ENCODE measurements at places on chromosomes 5 and 9. TPM values are rescaled to one million over a fixed set of nuclear protein-coding genes. Genes with fewer than 3 reads are reported as not detected.

- H3K27me3 ChIP-seq: no peaks in the 10 kb centered on the region
- no peak for DNase-seq
- H3K36me3 ChIP-seq: no peaks in the 10 kb centered on the region
- H3K4me3 ChIP-seq: no peak overlapping the region
- H3K27ac ChIP-seq: peak overlapping the region; percentile 87
- H3K4me1 ChIP-seq: peaks cover 17% of the 10 kb centered on the region
Observed at GRCh38 chr5:78538240-78538850, 110.2 kb downstream of the LHFPL2 start.

Gene IQGAP2
- 31.7 TPM for total RNA-seq

DNA sequence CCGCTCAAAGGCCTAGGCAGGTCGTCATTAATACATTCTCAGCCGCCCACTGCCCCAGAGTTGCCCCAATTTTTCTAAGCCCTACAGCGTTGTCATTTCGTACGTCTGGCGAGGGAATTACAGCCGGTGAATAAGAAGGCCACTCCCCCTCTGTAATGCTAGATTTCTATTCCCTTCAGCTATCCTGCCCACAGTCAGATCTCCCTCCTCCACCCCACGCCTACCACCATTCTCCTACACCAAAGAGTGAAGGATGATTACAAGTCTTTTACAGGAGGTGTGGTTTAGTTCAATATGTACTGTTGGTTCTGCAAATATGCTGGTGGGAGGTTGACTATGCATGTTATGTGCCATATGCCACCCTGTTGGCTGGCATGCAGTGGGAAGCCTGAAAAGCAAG lies 83.7 kb upstream of the SMIM15 start:
- DNase-seq: no peak
- no peaks in the 10 kb centered on the region for H3K4me1 ChIP-seq
- H3K27me3 ChIP-seq: no peaks in the 10 kb centered on the region
- H3K27ac ChIP-seq: no peak overlapping the region

Gene LVRN
- total RNA-seq: 3.3 TPM

GRCh38 chr5:113900816-113901215 lies 387.3 kb downstream of the YTHDC2 start:
- no peaks in the 10 kb centered on the region for H3K36me3 ChIP-seq
- DNase-seq: no peak
- no peaks in the 10 kb centered on the region for H3K4me1 ChIP-seq
- no peaks in the 10 kb centered on the region for H3K27me3 ChIP-seq

Gene FCN1
- 5.1 TPM for total RNA-seq

DNA sequence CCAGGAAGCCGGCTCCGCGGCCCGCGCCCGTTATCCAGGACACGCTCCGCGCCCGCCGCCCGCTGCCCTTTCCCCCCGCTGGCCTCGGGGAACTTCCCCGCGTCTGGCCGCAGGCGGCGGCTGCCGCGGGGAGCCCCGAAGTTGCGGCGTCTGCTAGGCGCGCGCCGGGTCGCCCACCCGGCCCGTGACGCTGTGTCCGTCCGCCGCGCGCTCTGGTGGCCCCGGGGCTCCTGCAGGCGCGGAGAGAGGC lies 621 bp upstream of the GCNT4 start:
- peak overlapping the region; percentile 59 for H3K4me3 ChIP-seq
- no peaks in the 10 kb centered on the region for H3K4me1 ChIP-seq
- peak overlapping the region; percentile 95 for H3K27ac ChIP-seq
- no peaks in the 10 kb centered on the region for H3K27me3 ChIP-seq
- DNase-seq: no peak

GRCh38 chr9:93127395-93127911 lies 6.6 kb downstream of the NINJ1 start:
- H3K4me3 ChIP-seq: no peak overlapping the region
- no peaks in the 10 kb centered on the region for H3K27me3 ChIP-seq
- H3K27ac ChIP-seq: peak overlapping the region; percentile 68
- peaks cover 41% of the 10 kb centered on the region for H3K4me1 ChIP-seq
- H3K36me3 ChIP-seq: no peaks in the 10 kb centered on the region

DNA sequence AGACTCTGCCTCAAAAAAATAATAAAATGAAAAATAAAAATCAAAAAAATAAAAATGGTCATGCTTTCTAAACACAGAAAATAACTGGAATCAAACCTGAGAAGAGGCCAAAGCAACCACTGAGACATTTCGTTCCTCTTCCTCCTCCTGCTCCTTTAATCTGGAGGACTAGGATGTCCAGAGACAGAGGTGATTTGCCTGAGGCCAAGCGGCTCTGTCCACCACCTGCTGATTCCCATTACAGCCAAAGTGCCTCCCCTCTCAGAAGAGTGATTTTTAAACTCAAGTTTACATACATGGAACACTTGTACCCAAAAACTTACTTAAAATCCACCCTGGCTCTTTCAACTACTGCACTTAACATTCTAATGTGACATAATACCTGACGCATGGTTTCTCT lies 65.6 kb downstream of the TLE1 start:
- H3K4me3 ChIP-seq: no peak overlapping the region
- no peaks in the 10 kb centered on the region for H3K36me3 ChIP-seq
- H3K27ac ChIP-seq: no peak overlapping the region
- DNase-seq: no peak
- H3K4me1 ChIP-seq: no peaks in the 10 kb centered on the region

Gene CATSPER3
- 0.44 TPM for total RNA-seq

Gene MYMK
- total RNA-seq: not detected

Gene NUTM2G
- total RNA-seq: not detected

GRCh38 chr5:55597014-55597981 lies 62.5 kb upstream of the PLPP1 start:
- H3K36me3 ChIP-seq: no peaks in the 10 kb centered on the region
- no peak overlapping the region for H3K4me3 ChIP-seq
- H3K27me3 ChIP-seq: no peaks in the 10 kb centered on the region

Gene DDX4
- not detected for total RNA-seq

GRCh38 chr5:67971971-67972821 lies 243.4 kb upstream of the PIK3R1 start:
- no peaks in the 10 kb centered on the region for H3K27me3 ChIP-seq
- no peak for DNase-seq
- no peak overlapping the region for H3K4me3 ChIP-seq
- H3K27ac ChIP-seq: peak overlapping the region; percentile 76

DNA sequence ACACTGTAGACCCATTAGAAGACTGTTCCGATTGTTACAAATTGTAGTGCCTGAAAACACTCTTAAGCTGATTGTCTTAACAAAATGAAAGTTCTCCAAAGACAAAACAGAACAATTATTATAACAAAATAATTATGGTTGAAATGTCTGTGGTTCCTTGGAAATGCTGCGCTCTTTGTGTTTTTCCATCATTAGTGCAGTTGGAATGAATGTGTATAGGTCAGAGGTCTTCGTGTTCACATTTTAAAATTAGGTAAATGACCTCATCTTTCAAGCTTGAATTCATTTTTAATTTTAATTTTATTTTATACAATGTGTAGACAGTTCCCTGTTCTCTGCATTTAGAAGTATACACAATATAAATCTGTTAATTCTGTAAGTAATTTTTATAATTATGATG lies 56.7 kb upstream of the NXNL2 start:
- no peaks in the 10 kb centered on the region for H3K36me3 ChIP-seq
- no peaks in the 10 kb centered on the region for H3K4me1 ChIP-seq
- H3K27ac ChIP-seq: no peak overlapping the region
- no peak overlapping the region for H3K4me3 ChIP-seq
- no peaks in the 10 kb centered on the region for H3K27me3 ChIP-seq
- DNase-seq: no peak

DNA sequence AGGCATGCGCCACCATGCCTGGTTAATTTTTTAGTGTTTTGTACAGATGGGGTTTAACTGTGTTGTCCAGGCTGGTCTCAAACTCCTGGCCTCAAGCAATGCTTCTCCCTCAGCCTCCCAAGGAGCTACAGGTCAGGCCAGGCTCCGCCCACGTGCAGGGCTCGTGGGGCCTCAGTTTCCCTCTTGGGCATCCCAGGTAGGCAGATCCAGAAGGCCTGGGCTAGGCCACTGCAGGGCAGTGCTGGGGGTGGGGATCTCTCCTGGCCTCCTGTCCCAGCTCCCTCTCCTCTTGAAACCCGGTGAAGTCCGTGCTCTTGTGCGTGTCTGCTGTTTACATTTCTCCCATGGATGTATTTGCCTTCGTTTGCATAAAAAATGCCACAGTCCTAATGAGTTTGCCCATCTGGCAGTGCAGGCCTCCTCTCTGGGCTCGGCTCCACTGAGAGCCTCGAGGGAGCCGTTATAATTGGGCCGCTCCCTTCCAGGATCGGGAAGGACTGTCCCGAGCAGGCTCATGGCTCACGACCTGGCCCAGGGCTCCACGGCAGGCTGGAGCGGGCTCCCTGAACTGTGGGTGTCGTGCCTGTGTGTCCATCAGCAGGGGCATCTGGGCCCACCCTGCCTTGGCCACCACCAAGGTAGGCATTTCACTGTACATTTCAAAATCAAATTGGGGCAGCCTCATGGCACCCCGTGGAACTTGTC lies 52.6 kb upstream of the RUFY1 start:
- no peaks in the 10 kb centered on the region for H3K36me3 ChIP-seq
- no peak overlapping the region for H3K27ac ChIP-seq
- no peaks in the 10 kb centered on the region for H3K27me3 ChIP-seq
- no peak overlapping the region for H3K4me3 ChIP-seq
- no peak for DNase-seq
- H3K4me1 ChIP-seq: no peaks in the 10 kb centered on the region

DNA sequence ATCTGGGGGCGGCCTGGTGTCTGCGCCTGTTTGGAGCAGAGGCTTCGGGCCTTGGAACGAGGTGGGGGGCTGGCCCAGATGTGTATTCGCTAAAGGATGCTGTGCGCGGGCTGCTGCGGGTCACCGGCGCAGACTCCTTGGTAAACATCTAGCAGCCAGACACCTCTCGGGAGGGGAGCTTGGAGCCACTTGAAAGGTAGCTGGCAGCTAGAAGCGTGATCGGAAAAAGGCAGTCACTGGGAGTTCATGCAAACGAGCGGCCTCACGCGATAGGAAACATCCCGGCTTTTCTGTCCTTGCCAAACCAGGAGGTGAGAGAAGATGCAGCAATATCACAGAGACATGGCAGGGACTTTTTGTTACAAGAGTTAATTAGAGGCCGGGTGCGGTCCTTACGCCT lies 8.1 kb downstream of the LAMC3 start:
- H3K27ac ChIP-seq: peak overlapping the region; percentile 61
- no peaks in the 10 kb centered on the region for H3K36me3 ChIP-seq
- H3K4me1 ChIP-seq: no peaks in the 10 kb centered on the region

DNA sequence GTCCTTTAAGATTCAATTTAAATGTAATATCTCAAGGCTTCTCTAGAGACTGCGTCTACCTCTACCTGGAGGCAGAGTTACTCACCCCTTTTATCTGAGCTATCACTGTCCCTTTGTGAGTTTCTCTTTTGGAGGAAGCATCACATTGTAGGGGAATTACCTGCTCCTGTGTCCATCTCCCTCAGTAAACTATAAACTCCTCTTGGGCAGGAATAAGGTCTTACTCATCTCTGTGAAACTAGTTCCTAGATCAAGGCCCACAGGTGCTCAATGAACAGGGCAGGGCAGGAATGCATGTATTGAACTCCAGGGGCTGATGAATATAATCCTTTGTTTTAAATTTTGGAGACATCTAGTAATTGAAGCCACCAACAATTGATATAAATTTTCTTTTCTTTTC lies 139.8 kb upstream of the ERCC6L2 start:
- DNase-seq: no peak
- H3K4me1 ChIP-seq: no peaks in the 10 kb centered on the region
- H3K27me3 ChIP-seq: no peaks in the 10 kb centered on the region
- no peaks in the 10 kb centered on the region for H3K36me3 ChIP-seq
- no peak overlapping the region for H3K27ac ChIP-seq
- H3K4me3 ChIP-seq: no peak overlapping the region

- H3K36me3 ChIP-seq: no peaks in the 10 kb centered on the region
- H3K4me3 ChIP-seq: no peak overlapping the region
- no peak overlapping the region for H3K27ac ChIP-seq
- DNase-seq: no peak
Observed at GRCh38 chr5:77498952-77499351, 6.8 kb upstream of the WDR41 start.

Gene INSYN2B
- not detected for total RNA-seq

Gene GADD45G
- 24.3 TPM for total RNA-seq

Gene DAPK1
- total RNA-seq: 42.6 TPM

- H3K27me3 ChIP-seq: no peaks in the 10 kb centered on the region
- H3K4me3 ChIP-seq: no peak overlapping the region
- no peak for DNase-seq
- no peaks in the 10 kb centered on the region for H3K4me1 ChIP-seq
Observed at GRCh38 chr5:156438076-156438475, 111.1 kb downstream of the SGCD start.

- no peak overlapping the region for H3K27ac ChIP-seq
- H3K4me1 ChIP-seq: no peaks in the 10 kb centered on the region
- H3K36me3 ChIP-seq: no peaks in the 10 kb centered on the region
- no peaks in the 10 kb centered on the region for H3K27me3 ChIP-seq
- DNase-seq: no peak
Observed at GRCh38 chr5:136114414-136115125, 18.1 kb upstream of the SMAD5 start.

DNA sequence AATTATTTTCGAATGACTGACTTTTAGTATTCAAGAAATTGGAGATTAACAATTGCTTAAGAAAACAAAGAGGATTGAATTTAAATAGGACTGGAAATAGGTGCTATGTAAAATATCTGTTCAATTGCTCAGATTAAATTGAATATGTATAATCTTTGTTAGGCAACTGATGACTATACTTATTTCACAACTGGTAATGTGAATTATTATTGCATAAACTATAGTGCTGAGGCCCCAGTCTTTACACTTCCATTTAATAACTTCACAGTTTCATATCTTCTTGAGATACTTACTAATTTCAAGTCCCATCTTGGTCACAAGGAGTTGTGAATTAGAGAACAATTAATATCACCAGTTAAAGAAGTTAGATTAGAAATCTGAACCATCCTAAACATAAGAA lies 16.7 kb downstream of the CEP78 start:
- no peak overlapping the region for H3K4me3 ChIP-seq
- no peaks in the 10 kb centered on the region for H3K36me3 ChIP-seq
- no peak for DNase-seq
- no peaks in the 10 kb centered on the region for H3K4me1 ChIP-seq
- H3K27ac ChIP-seq: no peak overlapping the region
- H3K27me3 ChIP-seq: no peaks in the 10 kb centered on the region

GRCh38 chr5:72117307-72117706 lies 10.0 kb downstream of the MAP1B start:
- no peaks in the 10 kb centered on the region for H3K36me3 ChIP-seq
- H3K27me3 ChIP-seq: no peaks in the 10 kb centered on the region
- H3K4me1 ChIP-seq: no peaks in the 10 kb centered on the region
- DNase-seq: no peak

- no peak for DNase-seq
- no peak overlapping the region for H3K27ac ChIP-seq
- no peaks in the 10 kb centered on the region for H3K27me3 ChIP-seq
- H3K4me3 ChIP-seq: no peak overlapping the region
Observed at GRCh38 chr5:68565427-68565826, 349.9 kb downstream of the PIK3R1 start.

Gene RLN1
- 1.2 TPM for total RNA-seq

Measured in breast epithelium (tissue), 4 donors.